ENCODE measurements at places on chromosomes 2 and 18.

DNA sequence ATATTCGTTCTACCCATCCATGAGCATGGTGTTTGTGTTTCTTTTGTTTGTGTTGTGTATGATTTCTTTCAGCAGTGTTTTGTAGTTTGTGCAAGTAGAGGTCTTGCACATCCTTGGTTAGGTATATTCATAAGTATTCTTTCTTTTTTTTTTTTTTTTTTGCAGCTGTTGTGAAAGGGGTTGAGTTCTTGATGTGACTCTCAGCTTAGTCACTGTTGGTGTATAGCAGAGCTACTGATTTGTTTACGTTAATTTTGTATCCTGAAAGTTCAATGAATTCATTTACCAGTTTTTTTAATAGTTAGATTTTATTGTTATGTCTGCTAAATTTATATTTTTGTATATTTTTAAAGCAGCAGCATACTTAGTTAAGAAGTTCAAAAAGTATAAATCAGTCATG lies 834.4 kb upstream of the NRXN1 start:
- no peak for DNase-seq

- no peak for DNase-seq
Observed at GRCh38 chr2:137828624-137829023, 135.6 kb upstream of the HNMT start.

GRCh38 chr2:111199840-111200239 lies 79.1 kb downstream of the BCL2L11 start:
- DNase-seq, result no peak

DNA sequence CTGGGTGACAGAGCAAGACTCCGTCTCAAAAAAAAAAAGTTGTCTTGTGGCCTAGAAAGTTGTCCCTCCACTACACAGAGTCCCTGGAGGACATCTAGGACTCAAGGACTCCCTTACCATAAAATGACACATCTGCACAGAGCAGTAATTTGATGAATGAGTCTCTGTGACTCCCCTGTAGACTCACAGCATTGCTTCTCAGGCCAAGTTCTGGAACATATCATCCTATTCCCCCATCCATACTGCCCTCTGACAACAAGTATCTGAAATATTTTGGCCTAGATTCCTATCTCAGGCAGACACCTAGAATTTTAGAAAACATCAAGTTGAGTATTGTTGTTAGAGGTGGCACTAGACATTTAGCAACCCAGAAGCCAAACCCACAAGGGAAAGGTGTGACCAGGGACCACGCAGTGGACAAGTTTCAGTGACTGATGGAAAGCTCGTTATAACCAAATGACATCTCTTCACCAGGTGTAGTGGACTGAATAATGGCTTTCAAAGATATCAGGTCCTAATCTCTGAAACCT lies 97.9 kb upstream of the ATP8B1 start:
- no peak for DNase-seq

GRCh38 chr2:66432801-66433694 lies 1.9 kb upstream of the MEIS1 start:
- DNase-seq, result no peak

GRCh38 chr2:46294176-46294836 lies 2.9 kb upstream of the EPAS1 start:
- DNase-seq, result no peak

GRCh38 chr2:173989884-173990215 lies 24.7 kb upstream of the SP3 start:
- no peak for DNase-seq

GRCh38 chr2:12087671-12088380 lies 341.4 kb downstream of the LPIN1 start:
- no peak for DNase-seq

GRCh38 chr2:138504546-138505235 lies 3.1 kb downstream of the SPOPL start:
- DNase-seq, result no peak

DNA sequence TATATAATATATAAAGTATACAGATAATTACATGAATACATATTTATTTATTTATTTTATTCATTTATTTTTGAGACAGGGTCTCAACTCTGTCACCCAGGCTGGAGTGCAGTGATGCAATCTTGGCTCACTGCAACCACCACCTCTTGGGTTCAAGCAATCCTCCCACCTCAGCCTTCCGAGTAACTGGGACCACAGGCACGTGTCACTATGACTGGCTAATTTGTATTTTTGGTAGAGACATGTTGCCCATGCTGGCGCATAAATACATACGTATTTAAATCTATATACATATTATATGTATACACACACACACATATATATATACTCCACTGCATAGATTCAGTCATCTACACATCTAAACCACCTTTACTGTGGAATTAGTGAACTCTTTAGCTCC lies 20.6 kb upstream of the NDUFV2 start:
- DNase-seq, result no peak

GRCh38 chr18:47448956-47449355 lies 197.5 kb upstream of the SKOR2 start:
- DNase-seq, result no peak

DNA sequence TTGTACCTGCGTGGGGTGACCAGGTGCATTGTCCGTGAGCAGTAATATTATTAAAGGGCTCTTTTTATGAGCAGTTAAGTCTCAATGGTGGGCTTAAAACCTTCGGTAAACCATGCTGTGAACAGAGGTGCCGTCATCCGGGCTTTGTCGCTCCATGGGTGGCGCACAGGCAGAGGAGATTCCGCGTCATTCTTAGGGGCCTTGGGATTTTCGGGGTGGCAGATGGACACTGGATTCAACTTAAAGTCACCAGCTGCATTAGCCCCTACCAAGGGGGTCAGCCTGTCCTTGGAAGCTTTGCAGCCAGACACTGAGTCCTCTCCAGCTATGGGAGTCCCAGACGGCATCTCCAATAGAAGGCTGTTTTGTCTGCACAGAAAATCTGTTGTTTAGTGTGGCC lies 107.7 kb downstream of the NFATC1 start:
- no peak for DNase-seq

- no peak for DNase-seq
Observed at GRCh38 chr2:62539606-62540407, 33.8 kb upstream of the TMEM17 start.

GRCh38 chr18:77199707-77200106 lies 49.9 kb upstream of the GALR1 start:
- DNase-seq, result no peak

DNA sequence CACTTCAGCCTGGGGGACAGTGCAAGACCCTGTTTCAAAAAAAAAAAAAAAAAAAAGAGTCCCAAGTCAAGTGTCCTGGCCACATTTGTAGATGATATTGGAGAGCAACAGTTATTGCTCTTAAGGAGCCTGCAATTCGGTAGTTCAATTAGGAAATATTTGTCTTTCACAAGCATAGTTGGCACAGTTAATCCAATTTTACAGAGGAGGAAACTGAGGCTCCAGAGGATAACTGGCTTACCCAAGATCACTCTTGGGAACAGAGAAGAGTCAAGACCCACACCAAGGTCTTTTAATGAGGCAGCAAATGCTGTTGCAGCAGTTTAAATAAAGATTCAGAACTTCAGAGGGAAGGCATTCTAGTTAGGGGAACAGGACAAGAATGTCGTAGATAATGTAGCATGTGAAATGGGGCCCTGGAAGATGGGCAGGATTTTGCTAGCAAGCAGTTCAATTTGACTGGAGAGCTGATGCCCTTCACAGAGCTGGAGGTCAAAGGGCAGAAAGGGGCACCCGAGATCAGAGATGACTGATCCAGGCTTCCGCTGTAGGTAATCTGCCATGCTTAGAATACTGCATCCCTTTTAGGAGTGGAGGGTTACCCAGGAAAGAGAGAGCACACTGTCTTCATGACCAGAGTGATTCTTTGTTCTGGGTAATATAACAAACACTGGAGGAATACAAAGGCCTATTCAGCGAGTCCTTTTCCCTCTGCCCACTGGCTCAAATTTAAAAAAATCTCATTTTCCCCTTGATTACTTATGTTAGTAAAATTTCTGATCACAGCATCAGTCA lies 3.0 kb downstream of the NPC1 start:
- DNase-seq, result no peak

- DNase-seq, result no peak
Observed at GRCh38 chr2:191204433-191204832, 40.8 kb upstream of the MYO1B start.

DNA sequence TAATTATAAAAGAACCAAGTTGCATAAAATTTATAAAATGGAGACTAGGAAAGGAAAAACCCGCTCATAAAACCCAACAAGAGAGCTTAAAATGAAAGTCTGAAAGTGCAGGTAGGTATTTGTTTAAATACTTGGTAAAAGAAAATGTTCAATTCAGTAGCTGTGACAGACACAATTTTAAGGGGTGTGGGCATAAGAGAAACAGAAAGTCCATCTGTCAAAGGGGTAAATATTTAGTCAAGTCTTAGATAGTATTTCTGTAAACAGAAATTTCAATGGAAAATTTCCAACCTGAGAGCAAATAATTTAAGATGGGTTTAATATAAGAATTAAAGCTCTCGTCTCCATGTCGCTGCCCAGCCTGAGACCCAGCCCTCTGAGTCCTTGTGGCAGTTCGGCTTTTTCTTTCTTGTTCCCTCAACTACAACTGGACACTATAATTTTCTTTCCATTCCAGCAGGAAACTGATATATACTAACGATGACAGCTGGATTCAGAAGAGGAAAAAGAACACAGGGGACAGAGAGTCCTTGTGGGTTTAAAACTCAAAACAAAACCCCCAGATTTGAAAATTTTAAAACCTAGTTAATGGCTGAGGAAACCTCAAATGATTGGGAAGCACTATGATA lies 88.0 kb upstream of the ZFP36L2 start:
- DNase-seq, result no peak

DNA sequence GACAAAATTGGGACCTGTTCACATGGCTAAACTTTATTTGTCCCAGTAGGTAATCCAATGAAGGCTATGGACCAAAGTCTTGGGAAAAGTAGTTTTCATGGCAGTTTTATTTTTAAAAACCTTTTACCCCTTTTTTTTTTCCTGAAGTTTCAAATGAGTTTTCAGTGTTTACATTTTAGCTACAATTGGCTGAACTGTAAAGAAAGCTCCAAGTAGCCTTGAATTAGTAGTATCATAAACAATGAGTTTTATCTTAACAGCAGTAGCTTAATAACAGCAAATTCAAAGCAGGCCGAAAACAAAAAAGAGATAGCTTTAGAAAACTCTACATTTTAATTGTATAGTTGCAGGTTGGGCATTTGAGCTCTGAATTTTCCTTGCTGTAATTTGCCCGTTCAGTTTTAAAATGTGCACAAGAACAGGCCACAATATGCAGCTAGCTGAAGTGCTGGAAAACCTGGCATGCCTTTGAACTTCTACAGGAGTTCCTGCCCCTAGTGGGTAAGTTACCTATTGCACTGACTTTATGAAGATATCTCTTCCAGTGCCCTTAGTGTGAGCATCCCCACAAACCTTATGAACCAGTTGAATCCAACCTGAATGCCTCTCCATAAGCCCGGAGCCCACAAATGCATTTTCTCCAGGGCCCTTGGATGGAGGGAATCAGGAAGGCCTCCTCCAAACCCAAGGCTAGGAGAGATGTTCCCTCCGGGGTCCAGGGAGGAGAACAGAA lies 106.7 kb downstream of the XRCC5 start:
- no peak for DNase-seq

- no peak for DNase-seq
Observed at GRCh38 chr2:61420991-61421544, 49.8 kb downstream of the USP34 start.

DNA sequence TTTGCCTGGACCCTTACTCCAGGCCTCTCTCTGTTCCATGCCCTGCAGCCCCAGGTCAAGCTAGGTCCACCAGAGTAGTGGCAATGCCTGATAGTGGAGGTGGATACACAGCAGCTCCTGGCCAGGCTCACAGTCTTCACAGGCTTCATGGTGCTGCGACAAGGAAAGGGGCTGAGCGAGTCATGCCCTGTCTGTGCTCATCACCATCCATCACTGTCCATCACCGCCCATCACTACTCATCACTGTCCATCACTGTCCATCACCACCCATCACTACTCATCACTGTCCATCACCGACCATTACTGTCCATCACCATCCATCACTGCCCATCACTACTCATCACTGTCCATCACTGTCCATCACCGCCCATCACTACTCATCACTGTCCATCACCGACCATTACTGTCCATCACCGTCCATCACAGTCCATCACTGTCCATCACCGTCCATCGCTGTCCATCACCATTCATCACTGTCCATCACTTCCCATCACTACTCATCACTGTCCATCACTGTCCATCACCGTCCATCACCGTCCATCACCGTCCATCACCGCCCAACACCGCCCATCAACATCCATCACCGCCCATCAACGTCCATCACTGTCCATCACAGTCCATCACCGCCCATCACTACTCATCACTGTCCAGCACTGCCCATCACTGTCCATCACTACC lies 57.1 kb upstream of the OTOS start:
- DNase-seq, result no peak

- DNase-seq, result no peak
Observed at GRCh38 chr2:61775956-61776570, 77.8 kb downstream of the FAM161A start.

GRCh38 chr2:71455011-71455740 lies 1.8 kb downstream of the DYSF start:
- no peak for DNase-seq

- DNase-seq, result no peak
Observed at GRCh38 chr2:220835583-220835982, 736.5 kb downstream of the EPHA4 start.
